ENCODE measurements at places on chromosomes 7 and 10.

GRCh38 chr7:24847754-24848153, 90.5 kb upstream of the GSDME start:
- DNase-seq: no peak

DNA sequence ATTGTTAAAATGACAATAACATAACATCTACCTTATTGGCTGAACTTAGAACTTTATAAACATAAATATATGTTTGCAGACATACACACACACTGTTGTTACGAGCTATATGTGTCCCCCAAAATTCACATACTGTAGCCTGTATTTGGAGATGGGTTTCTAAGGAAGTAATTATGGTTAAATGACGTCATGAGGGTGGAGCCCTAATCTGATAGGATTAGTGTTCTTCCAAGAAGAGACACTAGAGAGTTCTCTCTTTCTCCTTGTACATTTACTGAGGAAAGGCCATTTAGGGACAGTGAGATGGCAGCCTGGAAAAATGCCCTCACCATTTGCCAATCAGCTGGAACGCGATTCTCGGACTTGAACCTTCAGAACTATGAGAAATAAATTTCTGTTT, 211.7 kb downstream of the SUGCT start:
- no peak for DNase-seq

DNA sequence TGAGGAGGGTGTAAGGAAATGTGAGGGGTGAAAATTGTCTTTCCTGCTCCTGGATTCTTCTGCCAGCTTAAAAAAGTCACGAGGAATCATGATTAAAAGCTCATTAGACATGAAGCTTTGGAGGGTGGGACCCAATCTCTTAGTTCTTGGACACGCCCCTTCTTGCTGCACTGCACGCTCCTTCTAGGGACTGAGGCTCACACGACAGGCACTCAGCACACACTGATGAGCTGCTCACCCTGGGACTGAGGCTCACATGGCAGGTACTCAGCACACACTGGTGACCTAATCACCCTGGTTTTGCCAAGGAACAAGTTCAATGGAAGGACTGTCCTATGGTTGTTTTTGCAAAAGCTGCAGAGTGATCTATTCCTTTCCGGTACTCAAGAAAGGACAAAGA, 65.8 kb upstream of the ELMO1 start:
- no peak for DNase-seq

DNA sequence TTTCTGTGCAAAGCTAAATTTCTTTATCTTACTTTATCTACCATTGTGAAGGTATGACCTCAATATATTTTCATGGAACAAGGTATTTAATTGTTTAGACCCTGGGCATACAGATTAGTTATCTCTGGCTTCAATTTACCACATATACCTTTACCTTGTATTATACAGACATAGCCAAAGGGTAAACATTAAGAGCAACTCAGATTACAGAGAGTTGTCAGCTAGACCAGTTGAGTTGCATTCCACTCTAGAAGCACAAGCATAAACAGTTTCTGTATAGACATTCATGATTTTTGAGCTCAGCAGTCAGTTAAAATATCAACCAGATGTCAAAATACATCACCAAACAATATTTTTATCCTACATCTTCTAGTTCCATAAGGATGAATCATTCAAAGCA, 857.3 kb upstream of the ZWINT start:
- no peak for DNase-seq

DNA sequence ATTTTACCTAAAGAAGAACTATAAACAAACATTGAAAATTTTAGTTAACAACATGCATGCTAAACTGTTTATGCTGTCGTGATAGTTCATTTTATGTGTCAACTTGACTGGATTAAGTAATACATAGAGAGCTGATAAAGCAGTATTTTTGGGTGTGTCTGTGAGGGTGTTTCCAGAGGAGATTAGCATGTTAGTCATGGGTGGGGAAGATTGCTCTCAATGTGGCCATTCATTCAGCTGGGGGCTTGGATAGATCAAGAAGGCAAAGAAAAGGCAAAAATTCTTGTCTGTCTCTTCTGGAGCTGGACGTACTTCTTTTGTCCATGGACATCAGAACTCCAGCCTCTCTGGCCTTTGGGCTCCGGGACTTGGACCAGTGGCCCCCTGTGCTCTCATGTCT, 172.9 kb upstream of the SEMA3E start:
- no peak for DNase-seq

- no peak for DNase-seq
Measured at GRCh38 chr10:131387018-131387529, 75.6 kb upstream of the TCERG1L start.

GRCh38 chr7:108129018-108129965, 869 bp downstream of the LAMB4 start:
- no peak for DNase-seq

GRCh38 chr7:159193543-159194090, 49.0 kb upstream of the VIPR2 start:
- DNase-seq: no peak

GRCh38 chr10:74651565-74651964, 174.8 kb upstream of the KAT6B start:
- no peak for DNase-seq

DNA sequence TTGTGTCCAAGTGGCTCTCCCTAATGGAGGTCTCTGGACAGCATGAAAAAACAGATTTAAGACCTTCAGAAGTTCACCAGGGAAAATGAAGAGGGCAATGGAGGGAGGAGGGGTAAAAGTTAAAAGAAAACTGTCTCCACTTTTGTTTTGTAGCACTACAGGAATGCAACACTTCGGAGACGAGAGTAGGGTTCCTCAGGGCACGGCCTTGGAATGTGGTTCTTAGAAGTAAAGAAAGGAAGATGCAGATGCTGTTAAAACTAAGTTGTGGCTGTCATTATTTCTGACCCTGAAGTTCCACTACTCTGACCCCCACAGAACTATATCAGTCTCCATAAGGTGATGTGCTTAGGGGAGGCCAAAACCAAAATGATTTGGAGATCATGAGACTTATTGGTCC, 335.1 kb downstream of the XPNPEP1 start:
- no peak for DNase-seq

DNA sequence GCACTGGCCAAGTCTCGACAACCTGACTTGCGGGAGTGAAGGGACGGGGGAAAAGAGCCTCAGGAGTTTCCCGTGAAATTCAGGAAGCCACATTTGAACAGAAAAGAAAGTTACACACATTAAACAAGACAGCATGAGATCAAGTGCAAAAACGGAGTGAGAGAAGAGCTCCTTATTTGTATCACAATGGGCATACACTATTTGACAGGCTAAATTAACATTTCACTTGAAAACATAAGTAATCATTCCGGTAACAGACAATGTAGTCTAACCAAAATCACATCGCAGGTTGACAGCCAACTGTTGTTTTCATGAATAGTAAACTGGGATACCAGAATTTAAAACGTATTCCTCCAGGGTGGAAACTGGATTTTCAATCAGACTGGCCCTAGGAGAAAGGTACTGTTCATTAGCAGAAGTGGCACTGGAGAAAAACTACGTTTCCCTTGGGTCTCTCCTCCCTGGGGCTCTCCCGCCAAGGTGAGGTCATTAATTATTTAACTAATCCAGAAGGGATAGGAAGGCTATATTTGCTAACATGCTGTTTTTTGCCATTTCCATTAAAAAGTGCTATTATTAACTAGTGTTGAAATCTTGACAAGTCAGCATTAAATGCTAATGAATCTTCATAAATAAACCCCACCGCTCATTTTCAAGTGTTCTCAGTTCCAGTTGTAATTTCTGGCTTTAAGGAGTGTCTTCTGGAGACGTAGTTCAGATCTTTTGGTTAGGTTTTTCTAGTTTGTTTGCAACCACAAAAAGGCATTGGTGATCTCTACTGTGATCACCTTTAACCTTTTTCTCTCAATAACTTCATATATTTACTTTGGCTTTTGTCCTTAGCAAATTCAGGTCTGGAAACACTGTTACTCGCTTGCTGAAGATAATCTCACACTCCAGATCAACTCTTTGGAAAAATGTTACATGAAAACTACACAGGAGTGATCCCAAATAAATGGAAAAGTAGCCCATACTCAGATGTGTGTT, 25.1 kb downstream of the RHEB start:
- DNase-seq: no peak

DNA sequence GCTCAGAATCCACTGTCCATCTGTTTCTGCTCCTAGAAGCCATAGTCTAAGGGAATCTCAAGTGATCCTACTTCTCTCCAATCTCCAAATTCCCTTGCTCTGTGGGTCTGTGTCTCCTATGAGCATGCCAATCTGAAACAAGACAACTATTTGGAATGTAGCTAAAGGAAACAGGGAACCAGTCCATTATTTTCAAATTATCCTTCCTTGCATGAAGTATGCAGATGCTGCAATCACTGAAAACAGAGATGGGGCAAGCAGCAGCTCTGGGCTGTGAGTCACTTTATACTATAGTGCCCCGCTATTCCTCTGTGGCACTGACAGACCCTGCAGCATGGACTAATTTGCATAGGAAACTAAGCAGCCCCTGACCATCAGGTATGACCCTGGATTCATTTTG, 76.9 kb upstream of the PRSS58 start:
- no peak for DNase-seq

- DNase-seq: no peak
Measured at GRCh38 chr7:108226816-108227299, 96.7 kb upstream of the LAMB4 start.

DNA sequence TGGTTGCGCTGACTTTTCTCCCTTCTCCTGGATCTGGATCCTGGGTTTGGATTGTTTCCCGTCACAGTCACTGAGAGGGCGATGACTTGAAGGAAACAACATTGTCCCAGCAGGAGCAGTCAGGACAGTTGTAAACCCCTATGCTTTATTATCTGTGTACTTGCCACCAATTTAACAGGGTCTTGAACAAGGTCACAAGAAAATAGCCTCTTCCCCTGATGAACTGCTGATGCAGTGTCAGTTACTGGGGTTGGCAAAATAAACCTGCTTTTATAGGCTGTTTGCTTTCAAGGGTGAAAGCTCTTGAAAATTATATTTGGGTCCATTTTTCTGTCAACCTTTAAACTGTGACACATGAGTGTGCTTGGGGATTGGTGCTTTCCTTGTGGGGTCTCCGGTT, 238.9 kb downstream of the ACTR3B start:
- no peak for DNase-seq

DNA sequence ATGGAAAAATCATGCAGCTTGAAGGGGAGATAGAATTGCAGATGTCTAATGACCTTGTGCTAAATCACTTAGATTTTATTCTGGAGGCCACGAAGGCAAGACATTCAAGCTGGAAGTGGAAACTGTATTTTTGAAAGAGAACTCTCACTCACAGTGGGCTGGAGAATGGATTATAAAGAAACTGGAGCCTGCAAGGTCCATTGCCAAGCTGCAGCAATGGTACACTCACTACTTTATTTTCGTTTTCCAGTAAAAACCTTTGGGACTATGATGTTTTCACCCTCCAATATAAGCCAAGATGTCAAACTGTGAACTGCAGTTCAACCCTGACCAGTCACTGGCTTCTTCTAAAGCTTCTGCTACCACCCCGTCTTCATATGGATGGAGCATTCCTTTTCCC, 62.0 kb downstream of the SKIDA1 start:
- DNase-seq: no peak

GRCh38 chr10:13349463-13350274, 1.6 kb upstream of the SEPHS1 start:
- no peak for DNase-seq

DNA sequence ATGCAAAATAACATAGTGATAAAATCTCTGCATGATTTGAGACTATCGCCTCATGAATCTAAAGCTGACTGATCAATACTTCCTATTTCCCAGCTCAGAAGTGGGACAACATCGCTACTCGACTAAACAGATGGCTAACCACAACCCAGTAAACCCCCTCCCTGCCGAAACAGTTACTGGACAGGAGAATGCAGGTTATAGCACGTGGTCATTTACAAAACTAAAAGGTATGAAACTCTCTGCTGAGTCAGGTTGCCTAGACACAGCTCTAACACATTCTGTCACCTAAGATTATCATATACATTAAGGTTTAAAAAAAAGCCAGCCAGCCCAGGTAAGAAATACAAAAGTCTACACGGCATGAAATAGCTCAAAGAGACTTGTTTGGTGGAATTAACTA, 64.0 kb downstream of the CTBP2 start:
- no peak for DNase-seq

- DNase-seq: no peak
Measured at GRCh38 chr7:123003539-123004126, 8.1 kb upstream of the TAS2R16 start.

DNA sequence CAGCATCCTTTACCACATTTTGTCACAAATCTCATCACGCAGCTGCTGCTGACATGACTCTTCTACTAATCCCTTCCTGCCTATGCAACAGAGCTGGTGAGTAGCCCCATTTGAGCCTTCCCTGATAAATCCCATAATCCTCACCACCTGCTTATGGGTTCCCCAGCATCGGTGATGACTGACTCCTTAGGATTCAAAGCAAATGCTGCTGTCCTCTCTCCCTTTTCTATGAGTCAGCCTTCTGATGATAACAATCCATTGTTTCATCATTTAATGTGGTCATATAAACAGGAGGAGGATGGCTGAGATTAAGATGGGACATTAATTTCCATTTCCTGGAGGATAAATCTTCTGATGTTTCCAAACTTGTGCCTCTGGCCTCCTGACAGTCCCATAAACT, 73.4 kb downstream of the SORCS1 start:
- no peak for DNase-seq

DNA sequence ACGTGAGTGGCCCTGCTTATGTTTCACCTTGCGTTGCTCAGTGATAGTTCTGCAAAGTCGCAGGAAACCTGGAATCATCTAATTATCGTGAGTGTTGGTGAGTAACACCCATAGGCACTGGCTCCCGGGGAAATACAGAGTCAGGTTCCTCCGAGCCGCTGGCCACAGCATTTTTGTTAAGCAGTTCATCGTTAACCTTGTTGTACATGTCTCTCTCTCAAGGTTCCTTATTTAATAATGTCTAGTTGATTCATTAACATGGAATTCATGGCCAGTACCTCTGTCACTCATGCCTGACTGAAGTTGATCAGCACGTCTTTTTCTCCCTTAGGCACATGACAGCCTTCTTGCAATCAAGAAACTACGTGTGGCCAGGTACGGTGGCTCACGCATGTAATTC, 3.1 kb upstream of the ZFAND2A start:
- DNase-seq: no peak

- peak; percentile 18 for DNase-seq
Measured at GRCh38 chr7:134750083-134751062, 29.1 kb upstream of the CALD1 start.

GRCh38 chr10:116055252-116055916, 217.6 kb downstream of the GFRA1 start:
- no peak for DNase-seq

DNA sequence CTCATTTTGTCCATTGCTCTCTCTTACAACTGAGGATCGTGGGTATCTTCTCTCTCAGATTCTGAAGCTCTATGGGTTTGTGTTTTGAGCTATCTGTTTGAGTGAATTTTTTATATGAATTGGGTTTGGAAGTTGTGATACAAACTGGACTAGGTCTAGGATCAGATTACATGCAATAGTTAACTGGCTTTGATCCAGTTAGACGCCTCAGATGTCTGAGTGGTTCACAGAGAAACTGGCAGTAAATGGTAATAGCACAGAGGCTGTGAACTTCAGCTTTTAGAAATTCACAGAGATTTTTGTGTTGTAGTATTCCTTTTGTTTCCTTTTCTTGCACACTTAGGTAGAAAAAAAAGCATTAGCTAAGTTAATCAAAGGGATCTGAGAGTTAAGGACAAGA, 12.7 kb upstream of the DNMBP start:
- DNase-seq: no peak

Measured in stimulated activated CD8-positive, alpha-beta memory T cell treated with anti-CD3 and anti-CD28 coated beads, Interleukin-4, amount 100 ng/mL, for 1 hour (primary cell).